ENCODE measurements at places on chromosomes 2 and 18.

DNA sequence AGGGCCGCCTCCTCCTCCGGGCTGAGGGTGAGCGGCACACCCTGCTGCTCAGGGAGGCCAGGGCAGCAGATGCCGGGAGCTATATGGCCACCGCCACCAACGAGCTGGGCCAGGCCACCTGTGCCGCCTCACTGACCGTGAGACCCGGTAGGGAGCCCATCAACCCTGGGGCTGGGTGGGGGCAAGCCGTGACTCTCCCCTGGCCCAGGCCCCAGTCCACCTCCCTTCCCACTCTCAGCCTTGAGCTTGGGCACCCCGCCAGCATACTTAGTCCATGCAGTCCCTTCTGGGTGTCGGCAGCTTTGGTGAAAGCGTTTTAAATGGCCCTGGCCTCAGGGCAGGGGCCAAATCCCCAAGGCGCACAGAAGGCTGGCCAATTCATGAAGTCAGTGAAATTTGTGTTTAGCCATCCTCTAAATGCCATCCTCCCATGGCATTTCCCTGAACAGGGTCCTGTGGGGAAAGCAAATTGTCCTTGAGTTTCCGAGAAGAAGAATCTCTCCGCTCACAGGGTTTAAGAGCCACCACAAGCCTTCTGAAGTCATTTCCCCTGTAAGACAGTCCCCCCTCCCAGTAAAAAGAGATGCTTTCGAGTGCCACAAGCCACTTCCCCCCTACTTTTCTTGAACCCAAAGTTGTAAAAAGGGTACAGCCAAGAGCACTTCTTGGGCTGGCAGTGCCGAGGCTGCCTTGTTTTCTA, 17.2 kb downstream of the SPEG start:
- DNase-seq = no peak

- peak; percentile 94 for DNase-seq
Measured at GRCh38 chr2:112055730-112056625, 909 bp downstream of the TMEM87B start.

DNA sequence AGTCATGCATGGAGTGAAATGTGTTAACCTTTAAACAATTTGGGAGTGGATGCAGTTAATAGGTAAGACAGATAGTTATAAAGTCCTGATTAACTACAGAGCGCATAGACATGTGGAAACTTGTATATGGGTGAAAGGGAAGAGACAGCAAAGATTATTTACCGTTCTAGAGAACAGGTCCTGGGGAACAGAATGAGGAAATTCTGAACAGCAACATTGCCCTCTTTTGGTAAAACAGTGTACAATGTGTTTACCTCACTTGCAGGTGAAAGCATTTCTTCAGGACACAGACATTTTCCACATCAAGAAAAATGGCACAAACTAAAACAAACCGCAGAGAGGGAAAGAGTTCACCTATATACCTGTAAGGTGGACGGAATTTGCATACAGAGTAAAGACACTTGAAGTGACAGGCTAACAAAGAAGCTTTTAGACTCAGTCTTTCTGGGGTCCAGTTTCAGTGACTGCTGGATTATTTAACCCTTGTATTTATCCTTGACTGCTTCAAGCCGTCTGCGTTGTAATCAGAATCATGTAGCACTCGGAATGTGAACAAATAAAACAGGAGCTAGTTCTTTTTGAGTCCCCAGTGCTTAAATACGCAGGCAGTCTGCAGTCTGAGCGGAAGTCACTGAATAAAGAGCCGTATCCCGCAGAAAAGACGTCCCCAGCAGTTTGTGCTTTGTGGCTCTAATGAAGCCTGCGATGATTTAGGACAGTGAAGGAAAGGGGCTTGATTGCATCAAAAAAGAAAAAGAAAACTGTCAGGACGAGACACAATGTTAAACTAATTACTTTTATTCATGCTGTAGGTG, 364.8 kb upstream of the GALNT5 start:
- DNase-seq = peak; percentile 63

DNA sequence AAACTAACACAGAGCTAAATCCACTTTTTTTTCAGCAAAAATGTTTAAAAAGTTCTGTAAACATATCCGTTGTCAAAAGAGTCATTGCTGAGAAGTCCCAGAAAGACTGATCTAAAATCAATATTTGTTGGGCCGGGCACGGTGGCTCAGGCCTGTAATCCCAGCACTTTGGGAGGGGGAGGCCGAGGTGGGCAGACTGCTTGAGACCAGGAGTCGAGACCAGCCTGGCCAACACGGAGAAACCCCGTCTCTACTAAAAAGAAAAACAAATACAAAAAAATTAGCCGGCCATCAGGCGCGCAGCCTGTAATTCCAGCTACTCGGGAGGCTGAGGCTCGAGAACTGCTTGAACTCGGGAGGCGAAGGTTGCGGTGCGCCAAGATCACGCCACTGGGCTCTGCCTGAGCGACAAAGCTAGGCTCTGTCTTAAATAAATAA, 1.4 kb downstream of the OLA1 start:
- DNase-seq = no peak

- DNase-seq = peak; percentile 86
Measured at GRCh38 chr2:206296128-206296527, 21.7 kb downstream of the ZDBF2 start.

DNA sequence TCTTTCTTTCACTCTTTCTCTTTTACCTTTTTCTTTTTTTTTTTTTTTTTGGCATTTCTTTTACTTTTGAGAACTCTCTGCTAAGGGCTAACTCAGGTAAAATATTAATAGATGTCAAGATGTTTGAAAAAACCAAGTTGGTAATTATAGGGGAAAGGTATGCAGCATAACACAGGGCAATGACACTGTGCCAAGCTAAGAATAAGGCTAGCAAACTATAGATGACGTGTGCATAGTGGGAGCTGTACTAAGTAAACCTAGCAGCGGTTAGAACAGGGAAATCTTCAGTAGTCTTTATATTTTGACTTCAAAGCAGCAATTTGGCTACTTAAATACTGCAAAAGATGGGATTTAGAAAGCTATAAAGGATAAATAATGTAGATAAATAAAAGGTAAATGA, 415.4 kb upstream of the RGPD4 start:
- no peak for DNase-seq

DNA sequence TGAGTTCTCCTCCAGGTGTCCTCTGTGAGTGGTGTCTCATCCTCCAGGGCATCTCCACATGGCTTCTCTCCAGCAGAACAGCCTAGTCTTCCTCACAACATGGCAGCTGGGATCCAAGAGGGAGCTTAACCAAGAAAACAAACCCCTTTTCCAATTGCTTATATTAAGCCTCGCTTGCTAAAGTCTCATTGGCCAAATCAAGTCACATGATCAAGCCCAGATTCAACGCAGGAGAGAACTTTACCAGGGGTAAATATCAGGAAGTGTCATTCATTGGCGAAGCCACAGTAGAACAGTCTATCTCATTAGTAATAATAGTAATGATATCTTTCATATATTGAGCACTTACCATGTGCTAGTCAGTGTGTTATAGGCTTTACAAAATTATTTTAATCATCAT, 53.1 kb downstream of the CDC42EP3 start:
- no peak for DNase-seq

GRCh38 chr2:234861841-234862735, 89.7 kb upstream of the SH3BP4 start:
- no peak for DNase-seq

DNA sequence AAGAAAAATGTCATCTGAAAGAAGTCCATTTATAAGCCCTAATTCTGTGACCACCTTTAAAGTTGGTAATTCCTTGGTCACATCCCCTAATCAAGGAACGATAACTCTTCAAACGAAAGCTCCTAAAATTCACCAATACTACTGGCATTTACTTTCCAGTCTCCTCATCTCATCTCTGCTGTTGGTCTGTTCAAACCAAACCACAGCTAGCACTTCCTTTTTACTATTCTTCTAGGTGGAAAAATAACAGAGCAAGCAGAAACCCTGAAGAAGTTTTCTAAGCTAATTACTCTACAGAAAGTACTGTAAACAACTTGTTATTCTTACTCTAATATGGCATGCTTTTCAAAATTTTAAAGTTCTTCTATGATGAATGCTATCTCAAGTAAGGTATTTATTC, 21.6 kb downstream of the TIA1 start:
- no peak for DNase-seq

- DNase-seq = peak; percentile 55
Measured at GRCh38 chr18:69951182-69951581, 3.5 kb upstream of the CD226 start.

- DNase-seq = no peak
Measured at GRCh38 chr2:38409156-38410102, 32.4 kb upstream of the ATL2 start.

- peak; percentile 41 for DNase-seq
Measured at GRCh38 chr18:3452750-3453539, 3.0 kb downstream of the TGIF1 start.

DNA sequence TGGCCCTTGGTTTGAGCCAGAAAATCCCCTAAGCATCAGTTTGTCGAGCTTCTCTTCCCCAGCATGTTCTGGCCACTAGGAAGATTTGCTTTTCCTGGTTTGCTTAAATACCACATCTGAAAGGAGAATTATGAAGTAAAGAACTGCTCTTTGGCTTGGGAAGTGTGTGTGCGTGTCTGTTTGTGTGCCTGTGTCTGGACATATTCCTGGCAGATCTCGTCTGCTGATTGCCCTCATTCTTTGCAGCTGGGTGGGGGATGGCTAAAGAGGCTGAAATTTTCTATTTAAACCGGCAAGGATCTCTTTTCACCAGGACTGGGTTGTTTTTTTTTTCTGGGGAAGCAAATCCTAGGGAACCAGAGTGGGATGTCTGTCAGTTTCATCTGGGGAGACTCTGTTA, 57.3 kb upstream of the MBOAT2 start:
- peak; percentile 50 for DNase-seq

GRCh38 chr2:122179492-122180165, 424.2 kb downstream of the TSN start:
- peak; percentile 8 for DNase-seq

DNA sequence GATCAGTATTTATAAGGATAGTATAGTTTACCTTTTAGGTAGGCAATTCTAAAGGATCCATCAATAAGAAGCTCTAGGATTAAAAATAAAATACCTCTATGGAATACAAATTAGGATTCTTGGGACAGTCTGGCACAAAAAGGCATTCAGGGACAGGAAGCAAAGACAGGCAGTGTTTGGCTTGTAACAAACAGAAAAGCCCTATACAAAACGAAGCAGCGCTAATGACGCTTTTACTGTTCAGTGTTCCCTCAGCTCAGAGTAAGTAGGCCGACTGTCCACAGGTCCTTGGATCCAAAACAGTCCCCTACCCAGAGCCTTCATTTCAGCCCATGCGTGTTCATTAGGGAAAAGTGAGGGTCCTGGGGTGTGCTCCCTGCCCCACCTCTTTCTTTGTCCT, 236.3 kb downstream of the AGPS start:
- no peak for DNase-seq

DNA sequence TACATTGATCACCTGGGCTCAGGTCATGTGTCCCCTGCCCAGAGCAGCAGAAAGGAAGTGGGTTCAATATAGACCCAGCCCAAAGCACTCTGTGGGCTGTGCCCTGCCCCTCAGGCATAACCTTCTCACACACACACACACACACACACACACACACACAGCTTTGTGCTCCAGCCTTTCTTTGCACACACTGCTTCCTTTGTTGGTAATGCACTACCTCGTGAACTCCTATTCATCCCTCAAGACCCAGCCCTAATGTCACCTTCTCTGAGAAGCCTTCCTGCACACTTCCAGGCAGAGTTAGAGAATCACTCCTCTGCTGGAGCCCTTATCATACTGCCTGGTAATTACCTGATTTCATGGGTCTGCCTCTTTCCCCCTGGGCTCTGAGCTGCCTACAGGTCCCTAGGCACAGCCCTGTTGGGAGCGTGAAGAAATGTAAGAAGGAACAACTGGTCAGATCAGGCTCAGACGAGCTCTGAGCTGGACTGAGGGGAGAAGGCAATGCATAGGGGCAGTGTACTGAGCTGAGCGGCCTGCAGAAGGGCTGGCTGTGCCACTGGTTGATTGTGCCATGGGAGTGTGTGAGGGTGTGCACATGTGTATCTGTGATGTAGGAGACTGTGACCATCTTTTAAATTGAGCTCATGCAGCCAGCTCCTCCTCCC, 210.3 kb downstream of the GLI2 start:
- no peak for DNase-seq

- DNase-seq = no peak
Measured at GRCh38 chr2:97718051-97718882, 4.9 kb downstream of the ZAP70 start.

GRCh38 chr2:173656086-173656485, 301.4 kb downstream of the CDCA7 start:
- peak; percentile 76 for DNase-seq

GRCh38 chr2:51153236-51153635, 121.3 kb upstream of the NRXN1 start:
- no peak for DNase-seq
